ENCODE measurements at places on chromosomes 6 and 20.

- DNase-seq = no peak
Observed at GRCh38 chr6:157184202-157185015, 138.9 kb downstream of the TMEM242 start.

DNA sequence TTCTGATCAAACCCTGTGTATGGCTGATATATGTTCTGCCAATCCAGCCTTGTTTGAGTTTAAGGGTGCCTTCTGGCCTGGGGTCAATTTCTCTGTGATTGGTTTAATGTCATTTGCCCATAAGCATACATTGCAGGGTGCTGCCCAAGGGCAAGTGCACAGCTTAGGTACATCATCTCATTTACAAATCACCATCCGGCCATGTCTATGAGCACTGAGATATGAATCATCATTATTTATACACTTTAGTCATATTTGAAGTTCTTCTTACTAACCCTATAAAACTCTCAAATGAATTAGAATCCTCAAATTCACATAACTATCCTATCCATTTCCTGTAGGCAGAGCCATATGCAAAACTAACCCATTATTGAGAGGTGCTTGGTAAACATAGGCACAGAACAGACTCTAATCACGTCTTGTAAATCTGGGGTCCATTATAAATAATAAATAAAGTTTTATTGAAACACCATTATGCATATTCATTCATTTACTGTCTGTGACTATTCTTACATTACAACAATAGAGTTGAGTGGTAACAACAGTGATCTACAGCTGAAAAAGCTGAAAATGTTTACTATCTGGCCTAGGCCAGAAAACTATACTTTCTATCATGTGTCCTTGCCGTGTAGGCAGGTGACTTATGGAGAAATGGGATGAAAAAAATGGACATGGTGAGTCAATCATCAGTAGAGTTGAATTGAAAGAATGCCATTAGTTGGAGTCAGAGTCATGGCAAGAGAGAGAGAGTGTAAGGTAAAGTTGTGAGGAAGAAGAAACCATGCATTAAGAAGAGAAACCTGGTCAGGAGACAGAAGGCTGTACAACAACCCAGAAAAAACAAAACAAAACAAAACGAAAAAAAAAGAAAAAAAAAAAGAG is 25.0 kb downstream of the KCNQ5 start:
- DNase-seq = no peak

- no peak for DNase-seq
Observed at GRCh38 chr6:25130518-25130917, 148.7 kb upstream of the CARMIL1 start.

DNA sequence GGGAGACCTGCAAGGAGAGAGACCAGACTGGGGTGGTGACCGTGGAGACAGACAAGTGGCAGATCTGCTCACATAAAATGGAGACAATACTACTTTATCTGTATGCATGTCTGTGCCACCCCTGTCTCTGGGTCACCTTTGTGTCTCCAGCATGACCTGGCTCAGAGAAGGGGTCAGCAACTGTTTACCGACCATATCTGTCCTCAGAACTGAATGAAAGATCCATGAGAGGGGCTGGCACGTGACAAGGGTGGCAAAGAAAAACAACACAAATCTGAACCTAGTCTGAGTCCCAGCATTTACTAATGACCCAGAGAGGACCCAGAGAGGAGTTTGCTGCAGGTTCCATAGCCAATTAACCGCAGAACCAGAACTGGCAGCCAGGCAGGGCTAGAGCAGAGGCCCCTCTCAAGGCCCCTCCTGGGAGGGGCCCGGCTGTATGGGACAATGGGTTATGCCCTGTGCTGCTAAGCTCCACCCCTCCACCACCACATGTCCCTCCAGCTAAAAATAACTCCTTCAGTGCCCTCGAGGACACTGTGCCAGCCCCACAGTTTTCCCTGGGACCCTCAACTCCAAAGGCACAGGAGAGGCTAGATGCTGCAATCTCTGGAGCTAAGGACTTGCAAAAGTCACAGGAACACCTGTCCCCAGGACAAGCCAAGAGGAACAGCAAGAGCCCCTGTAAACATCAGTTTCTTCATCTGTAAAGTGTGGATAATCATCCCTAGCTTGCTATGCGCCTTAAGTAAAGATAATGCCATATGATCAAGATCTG is 2.2 kb downstream of the AHCY start:
- DNase-seq = no peak

GRCh38 chr6:45896783-45897441 is 118.7 kb downstream of the CLIC5 start:
- DNase-seq = no peak

GRCh38 chr20:45845452-45845851 is 11.7 kb downstream of the ACOT8 start:
- DNase-seq = no peak

DNA sequence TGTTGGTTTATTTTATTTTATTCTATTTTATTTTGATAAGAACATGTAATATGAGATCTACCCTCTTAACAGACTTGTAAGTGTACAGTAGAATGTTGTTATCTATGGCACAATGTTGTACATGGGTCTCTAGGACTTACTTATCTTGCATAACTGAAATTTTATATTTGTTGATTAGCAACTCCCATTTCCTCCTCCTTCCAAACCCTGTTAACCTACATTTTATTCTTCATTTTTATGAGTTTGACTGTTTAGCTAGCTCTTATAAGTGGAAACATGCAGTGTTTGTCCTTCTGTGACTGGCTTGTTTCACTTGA is 37.9 kb upstream of the BCAS1 start:
- DNase-seq = no peak

DNA sequence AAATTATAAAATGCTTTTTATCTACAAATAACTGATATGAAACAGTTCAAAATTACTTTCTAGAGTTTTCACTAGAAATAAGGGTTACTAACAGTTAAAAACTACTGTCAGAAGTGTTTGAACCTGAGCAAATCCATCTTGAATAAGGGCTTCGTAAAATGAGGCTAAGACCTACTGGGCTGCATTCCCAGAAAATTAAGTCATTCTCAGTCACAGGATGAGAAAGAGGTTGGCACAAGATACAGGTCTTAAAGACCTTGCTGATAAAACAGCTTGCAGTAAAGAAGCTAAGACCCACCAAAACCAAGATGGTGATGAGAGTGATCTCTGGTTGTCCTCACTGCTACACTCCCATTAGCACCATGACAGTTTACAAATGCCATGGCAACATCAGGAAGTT is 93.7 kb downstream of the PLG start:
- no peak for DNase-seq

DNA sequence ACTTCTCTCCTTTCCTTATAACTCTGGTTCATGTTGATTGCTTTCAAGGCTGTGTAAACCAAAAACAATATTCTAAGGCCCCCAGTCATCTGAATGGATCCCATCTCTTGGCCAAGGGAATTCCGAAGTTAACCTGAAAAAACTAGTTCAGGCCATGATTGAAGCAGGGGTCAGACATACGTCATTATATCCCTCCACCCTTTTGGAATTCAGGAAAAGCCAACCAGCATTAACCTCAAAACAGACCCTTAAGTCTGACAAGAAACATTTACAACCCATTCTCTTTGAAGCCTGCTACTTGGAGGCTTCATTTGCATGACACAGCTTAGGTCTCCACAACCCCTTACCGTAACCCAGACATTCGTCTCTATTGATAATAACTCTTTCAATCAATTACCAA is 39.7 kb downstream of the SLC26A8 start:
- no peak for DNase-seq

DNA sequence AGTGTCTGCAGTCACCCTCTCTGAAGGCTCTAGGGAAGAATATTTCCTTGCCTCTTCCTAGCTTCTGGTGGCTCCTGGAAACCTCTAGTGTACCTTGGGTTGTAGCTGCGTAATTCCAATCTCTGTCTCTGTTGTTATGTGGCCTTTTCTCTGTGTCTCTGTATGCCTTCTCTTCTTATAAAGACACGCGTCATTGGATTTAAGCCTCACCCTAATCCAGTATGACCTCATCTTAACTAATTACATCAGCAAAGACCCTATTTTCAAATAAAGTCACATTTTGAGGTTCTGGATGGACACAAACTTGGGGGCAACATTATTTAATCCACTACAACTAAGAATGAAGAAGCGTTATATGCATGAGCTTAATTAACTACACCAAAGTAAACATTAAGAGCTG is 111.4 kb upstream of the ZNF184 start:
- DNase-seq = no peak

GRCh38 chr6:170129691-170130171 is 161.1 kb downstream of the DLL1 start:
- peak; percentile 76 for DNase-seq

DNA sequence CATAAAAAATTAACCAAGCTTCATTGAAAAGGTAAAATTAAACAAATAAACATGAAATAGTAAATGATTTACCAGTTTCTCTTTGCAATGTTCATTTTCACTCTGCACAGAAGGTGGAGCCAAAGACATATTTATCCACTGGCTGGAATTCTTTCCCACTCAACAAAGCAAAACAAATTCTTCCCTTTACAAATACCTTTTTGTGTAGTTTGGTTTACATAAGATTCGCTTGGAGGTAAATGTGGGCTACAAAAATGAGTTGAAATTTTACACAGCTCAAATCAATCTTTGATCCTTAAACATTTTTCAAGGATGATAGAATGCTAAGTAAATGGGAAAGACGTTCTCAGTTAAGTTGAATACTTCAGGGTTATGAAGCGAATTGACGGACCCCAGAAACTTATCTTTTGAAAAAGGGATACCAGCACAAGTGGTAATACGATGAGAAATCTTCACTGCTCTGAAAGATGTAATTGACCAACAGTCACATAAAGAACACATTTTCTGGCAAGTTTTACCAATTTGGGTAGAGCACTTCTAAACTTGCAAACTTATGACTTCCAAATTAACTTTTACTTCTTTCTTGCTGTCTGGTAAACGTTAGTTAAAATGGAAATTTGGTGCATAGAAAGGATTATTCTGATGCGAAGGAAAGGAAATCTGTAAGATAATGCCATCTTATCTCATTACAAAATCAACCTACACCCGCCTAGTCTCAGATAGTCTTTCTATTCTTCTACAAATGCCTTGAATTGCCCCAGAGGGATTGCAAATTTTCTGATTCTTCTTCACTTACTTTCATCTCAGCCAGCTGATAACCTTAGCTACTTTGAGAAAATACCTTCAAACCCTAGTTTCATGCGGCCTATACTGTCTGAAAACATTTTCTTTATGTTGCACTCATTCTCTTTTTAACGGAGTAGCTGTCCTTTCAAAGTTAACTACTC is 4.7 kb upstream of the GJA1 start:
- no peak for DNase-seq

GRCh38 chr6:159023893-159024292 is 20.9 kb downstream of the TAGAP start:
- DNase-seq = no peak

GRCh38 chr20:12337601-12338000 is 419.9 kb downstream of the BTBD3 start:
- DNase-seq = no peak

DNA sequence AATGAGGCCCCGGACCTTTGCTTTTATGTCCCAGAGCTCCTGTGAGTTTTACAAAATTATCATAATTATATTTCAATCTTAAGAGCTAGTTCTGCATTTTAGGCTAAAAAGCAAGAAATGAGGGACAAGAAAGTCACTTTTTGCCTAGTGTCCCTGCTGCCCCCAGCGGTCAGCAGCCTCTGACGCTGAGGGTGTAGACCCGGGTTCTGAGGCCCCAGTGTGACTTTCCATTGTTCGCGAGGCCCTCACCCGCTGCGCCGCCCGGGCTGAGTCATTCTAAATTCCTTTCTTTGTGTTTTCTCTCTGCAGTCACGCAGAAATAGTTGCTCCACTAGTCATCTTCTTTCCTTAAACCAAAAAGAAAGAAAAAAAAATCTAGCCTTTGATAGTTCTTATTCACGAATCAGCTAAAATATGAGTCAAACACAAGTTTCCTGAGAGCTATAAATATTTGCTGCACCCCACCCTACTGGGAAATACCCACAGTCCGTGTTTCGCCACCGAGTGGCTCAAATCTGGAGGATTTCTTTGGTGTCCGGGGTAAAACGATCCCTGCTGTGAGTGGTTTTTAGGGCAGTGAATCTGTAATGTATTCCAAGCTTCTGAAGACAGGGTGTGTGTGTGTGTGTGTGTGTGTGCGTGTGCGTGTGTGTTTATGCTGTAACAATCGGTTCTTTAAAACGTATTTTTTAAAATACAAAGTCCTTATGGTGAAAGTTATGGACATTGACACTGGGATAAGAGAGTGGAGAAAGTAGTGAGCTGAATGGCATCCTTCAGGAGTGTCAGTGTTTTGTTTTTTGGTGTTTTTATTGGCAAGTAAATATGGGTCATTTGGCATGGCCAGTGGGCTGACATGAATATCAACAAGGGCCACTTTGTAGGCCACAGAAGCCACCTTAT is 59.7 kb upstream of the EEF1A1 start:
- no peak for DNase-seq

- DNase-seq = peak; percentile 20
Observed at GRCh38 chr6:149060300-149060984, 257.1 kb upstream of the TAB2 start.

DNA sequence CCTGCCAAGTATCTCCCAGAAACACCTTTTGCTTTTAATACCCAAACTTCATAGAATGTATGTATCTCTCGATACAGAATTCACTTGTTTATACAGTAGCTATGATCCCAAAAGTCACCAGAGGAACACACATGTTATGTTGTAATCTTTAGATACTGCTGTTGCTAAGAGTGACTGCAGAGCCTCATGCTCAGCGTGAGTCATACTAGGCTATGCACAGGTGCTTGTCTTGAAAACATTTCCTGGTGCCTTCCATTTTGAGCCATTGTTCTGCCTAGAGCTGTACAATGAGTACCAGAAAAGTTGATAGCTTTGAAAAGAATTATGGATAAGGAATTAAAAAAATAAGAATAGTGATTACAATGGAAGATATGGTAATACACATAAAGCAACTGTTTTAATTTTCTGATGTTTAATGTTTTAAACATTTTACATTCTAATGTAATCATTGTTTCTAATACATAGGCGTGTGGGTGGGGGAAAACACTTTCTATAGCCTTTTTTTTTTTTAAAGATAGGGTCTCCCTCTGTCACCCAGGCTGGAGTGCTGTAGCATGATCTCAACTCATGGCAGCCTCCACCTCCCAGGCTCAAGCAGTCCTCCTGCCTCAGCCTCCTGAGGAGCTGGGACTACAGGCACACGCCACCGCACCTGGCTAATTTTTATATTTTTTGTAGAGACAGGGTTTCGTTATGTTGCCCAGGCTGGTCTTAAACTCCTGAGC is 79.4 kb downstream of the CD24 start:
- no peak for DNase-seq

DNA sequence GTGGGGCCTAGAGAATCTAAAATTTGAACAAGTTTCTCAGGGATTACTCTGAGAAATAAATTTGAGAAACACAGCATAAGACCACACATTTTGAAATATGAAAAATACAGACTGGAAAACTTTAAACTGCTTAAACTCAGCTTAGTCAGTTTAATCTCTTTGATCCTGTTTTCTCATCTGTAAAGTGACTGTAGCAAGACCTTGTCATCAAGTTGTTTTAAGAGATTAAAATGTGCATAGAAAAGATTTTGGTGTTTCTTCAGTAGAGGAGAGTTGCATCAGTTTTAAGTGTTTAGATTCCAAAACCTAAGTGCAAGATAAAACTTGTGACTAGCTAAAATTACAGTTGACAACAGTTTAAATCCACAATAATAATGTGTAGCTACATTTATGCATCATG is 8.1 kb upstream of the BCKDHB start:
- DNase-seq = no peak

GRCh38 chr6:113584767-113585166 is 272.4 kb upstream of the MARCKS start:
- no peak for DNase-seq

All from NCI-H1417 treated with DMSO at 0.1 percent for 48 hours (cell line).